ENCODE measurements at places on chromosomes 4 and X.

DNA sequence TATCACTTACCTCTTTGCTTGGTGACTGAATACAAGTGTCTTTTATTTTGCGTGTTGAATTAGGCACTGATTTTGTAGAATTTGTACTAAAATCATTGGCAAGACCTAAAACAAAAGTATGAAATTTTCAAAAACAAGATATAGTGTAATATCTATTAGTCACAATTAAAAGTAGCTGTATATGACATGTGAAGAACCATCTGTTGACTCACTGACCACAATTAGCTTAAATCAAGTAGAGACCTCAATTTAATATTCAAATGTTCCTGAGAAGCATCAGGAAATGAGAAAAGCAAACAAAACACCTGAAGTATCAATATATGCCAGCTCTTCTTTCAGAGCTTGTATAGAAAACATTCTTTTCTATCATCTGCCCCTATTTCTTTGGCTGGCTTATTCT, 5.5 kb downstream of the CENPC start:
- H3K4me3 ChIP-seq: no peak overlapping the region
- no peaks in the 10 kb centered on the region for H3K27me3 ChIP-seq
- H3K36me3 ChIP-seq: no peaks in the 10 kb centered on the region
- H3K4me1 ChIP-seq: peaks cover 4% of the 10 kb centered on the region
- DNase-seq: no peak
- no peak overlapping the region for H3K27ac ChIP-seq

DNA sequence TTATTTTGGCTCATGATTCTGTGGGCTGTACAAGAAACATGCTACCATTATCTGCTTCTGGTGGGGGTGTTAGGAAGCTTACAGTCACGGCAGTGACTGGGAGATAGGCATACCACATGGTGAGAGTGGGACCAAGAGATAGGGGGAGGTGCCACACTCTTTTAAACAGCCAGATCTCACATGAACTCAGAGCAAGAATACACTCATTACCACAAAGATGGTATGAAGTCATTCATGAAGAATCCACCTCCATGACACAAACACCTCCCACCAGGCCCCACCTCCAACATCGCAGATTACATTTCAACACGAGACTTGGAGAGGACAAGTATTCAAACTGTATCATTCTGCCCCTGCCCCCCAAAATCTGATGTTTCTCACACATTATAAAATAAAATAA, 2396.7 kb downstream of the PCDH7 start:
- H3K27ac ChIP-seq: no peak overlapping the region
- H3K36me3 ChIP-seq: no peaks in the 10 kb centered on the region
- no peak overlapping the region for H3K4me3 ChIP-seq
- no peak for DNase-seq

DNA sequence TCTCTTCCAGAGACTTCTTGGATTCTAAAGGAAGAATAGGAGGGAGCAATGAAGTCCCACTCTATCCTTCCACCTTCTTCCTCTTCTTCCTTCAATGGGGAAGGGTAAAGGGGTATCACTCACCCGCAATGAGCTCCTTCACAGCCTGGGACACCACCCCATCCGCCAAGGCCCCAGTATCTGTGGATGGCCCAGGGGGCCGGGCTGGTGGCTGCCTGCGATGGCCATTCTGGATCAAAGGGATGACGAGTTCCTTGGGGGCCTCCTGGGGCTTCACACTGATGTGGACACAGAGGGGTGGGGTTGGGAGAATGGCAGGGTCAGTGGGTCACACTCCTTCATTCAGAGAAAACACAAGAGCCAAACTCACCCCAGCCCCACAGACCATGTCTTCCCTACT, 1.0 kb downstream of the GPKOW start:
- no peaks in the 10 kb centered on the region for H3K4me1 ChIP-seq
- no peak overlapping the region for H3K27ac ChIP-seq
- H3K4me3 ChIP-seq: no peak overlapping the region
- no peaks in the 10 kb centered on the region for H3K27me3 ChIP-seq
- no peak for DNase-seq

DNA sequence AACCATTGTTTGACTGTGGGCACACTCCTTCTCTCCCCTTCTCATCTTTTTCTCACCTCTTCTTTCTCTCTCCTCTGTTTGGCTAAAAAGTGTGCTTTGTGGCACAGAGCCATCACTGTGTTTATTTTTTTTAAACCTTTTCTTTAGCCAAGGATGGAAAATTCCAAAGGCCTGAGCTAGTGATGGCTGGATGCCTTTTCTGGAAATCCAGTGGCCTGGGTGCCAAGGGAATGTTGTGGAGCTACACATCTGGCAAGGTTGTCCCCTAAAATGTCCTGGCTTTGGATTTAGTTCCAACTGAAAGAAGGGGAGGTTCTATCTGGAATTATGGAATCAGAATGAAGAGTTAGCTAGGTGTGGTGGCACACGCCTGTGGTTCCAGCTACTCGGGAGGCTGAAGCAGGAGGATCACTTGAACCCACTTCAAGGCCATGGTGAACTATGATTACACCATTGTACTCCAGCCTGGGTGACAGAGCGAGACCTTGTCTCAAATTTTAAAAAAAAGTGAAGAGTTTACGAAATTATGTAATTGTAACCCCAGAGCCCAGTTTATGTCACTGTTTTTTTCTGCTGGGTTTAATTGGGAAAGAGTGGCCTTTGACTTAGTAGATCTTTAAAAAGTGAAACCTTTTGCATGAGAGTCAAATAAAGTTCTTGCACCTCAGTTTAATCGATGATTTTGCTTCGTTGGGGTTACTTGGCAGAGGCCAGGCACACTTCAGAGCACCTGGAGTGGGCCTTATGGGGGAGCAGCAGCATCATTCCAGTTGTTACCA, 17.7 kb downstream of the DOCK11 start:
- H3K36me3 ChIP-seq: no peaks in the 10 kb centered on the region
- peak overlapping the region; percentile 53 for H3K27ac ChIP-seq
- no peaks in the 10 kb centered on the region for H3K27me3 ChIP-seq
- no peak for DNase-seq

DNA sequence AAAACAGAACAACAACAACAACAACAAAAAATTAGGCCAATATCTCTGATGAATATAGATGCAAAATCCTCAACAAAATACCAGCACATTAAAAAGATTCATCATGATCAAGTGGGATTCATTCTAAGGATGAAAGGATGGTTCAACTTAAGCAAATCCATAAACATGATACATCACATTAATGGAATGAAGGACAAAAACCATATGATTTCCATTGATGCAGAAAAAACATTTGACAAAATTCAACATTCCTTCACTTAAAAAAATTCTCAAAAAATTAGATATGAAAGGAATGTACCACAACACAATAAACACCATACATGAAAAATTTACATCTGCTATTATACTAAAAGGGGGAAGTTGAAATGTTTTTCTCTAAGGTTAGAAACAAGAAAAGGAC, 103.3 kb downstream of the IL15 start:
- H3K27ac ChIP-seq: no peak overlapping the region
- no peaks in the 10 kb centered on the region for H3K27me3 ChIP-seq
- H3K36me3 ChIP-seq: no peaks in the 10 kb centered on the region
- H3K4me1 ChIP-seq: no peaks in the 10 kb centered on the region
- DNase-seq: no peak

DNA sequence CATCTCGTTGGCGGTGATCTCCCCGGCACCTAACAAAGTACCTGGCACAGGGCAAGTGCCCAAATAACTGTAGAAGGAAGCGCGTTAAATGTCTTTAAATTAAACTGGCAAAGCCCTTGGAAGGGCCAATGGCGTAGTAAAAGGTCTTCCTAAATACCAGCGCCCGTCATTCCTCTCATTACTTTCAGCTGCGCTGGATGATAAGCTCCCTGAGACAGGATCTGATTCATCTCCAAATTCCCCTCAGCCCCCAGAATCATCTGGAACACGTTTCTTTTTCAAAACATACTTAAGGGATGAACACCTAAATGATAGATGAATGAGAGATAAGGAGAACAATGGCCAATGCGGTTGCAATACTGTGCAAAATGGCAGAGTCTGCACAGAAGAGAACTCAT, 95.1 kb downstream of the AFAP1 start:
- no peak for DNase-seq

- no peaks in the 10 kb centered on the region for H3K36me3 ChIP-seq
- no peaks in the 10 kb centered on the region for H3K4me1 ChIP-seq
- H3K27ac ChIP-seq: no peak overlapping the region
- H3K27me3 ChIP-seq: no peaks in the 10 kb centered on the region
- DNase-seq: no peak
- no peak overlapping the region for H3K4me3 ChIP-seq
These were observed 72.0 kb upstream of the MTNR1A start for GRCh38 chr4:186627226-186627865.

DNA sequence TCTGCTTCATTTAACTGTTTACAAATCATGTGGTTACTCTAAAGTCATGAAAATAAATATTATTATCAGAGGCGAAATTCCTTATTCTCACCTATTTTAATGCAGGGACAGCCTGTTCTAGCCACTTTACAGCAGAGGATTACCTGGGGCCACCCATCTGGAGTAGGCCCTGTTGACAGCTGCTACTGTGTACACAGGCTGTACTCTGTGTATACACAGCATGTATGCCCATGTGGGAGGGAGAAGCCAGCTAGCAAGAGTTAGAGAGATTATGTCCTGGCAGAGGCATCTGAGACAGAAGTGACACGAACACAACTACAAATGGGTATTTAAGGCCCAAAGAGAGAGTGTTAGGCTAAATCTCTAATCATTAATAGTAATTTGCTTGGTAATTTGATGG, 62.1 kb downstream of the GPRIN3 start:
- no peaks in the 10 kb centered on the region for H3K27me3 ChIP-seq
- no peak overlapping the region for H3K27ac ChIP-seq
- no peaks in the 10 kb centered on the region for H3K36me3 ChIP-seq
- H3K4me3 ChIP-seq: no peak overlapping the region
- DNase-seq: no peak
- no peaks in the 10 kb centered on the region for H3K4me1 ChIP-seq

DNA sequence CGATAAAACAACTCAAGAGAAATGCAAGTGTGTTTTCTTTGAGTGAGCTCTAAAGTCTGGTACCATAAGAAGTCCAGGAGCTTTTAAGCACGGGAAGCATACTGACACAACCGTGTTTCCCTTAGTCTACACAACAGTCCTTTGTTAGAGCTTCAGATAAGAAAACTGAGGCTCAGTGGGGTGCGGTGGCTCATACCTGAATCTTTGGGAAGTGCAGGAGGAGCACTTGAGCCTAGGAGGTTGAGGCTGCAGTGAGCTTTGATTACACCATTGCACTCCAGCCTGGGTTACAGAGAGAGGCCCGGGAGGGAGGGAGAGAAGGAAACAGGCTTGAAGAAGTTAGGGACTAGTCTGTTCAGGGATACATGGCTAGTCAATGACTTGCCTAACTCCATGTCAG, 21.9 kb downstream of the LEF1 start:
- no peaks in the 10 kb centered on the region for H3K4me1 ChIP-seq
- DNase-seq: no peak
- H3K36me3 ChIP-seq: no peaks in the 10 kb centered on the region
- no peak overlapping the region for H3K4me3 ChIP-seq
- no peak overlapping the region for H3K27ac ChIP-seq

DNA sequence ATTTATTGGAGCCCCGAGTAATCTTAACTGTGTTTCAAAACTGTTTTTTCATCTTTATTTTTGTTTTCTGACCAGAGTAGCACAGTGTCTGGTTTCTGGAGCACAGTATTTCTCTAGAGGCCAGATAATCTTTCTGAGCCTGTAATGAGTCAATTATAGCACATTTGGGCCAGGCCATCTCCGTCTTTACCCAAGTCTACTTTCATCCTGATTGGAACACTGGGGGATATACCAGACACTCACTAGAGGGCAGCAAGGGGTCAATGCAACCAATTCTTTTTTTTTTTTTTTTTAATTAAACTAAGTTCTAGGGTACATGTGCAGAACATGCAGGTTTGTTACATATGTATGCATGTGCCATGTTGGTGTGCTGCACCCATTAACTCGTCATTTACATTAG, 282.0 kb downstream of the ARHGAP24 start:
- H3K27me3 ChIP-seq: no peaks in the 10 kb centered on the region
- H3K36me3 ChIP-seq: no peaks in the 10 kb centered on the region
- no peaks in the 10 kb centered on the region for H3K4me1 ChIP-seq

DNA sequence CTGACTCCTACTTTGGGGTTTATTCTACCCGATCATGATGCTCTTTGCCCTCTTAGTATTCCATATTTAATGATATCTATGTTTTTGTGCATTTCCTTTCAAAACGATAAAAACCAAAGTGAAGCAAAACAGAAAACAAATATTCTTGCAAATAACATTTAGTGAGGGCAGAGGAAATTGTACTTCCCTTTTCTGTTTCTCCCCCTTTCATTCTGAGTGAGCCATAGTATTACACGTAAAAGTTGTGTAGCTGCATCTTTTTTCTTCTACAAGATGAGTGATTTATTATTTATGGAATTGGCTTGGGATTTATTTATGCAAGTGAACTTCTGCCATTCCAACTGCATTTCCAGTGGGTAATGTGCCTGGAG, 109.9 kb downstream of the AFF2 start:
- no peak for DNase-seq
- no peaks in the 10 kb centered on the region for H3K4me1 ChIP-seq
- no peaks in the 10 kb centered on the region for H3K36me3 ChIP-seq
- no peak overlapping the region for H3K27ac ChIP-seq
- H3K4me3 ChIP-seq: no peak overlapping the region
- no peaks in the 10 kb centered on the region for H3K27me3 ChIP-seq

DNA sequence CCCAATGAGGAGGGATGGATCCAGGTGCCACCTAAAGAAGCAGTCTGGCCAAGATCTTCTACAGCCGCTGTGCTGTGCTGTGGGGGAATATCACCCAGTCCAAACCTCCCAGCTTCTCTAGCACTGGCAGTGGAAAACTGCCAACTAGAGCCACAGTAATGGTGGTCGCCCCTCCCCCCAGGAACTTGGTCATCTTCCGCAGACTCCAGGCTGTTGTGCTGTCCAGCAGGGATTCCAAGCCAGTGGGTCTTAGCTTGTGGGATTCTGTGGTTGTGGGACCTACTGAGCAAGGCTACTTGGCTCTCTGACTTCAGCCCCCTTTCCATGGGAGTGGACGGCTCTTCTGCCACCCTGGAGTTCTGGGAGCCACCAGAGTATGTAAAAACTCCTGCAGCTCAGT, 18.2 kb downstream of the GPRASP1 start:
- H3K4me3 ChIP-seq: no peak overlapping the region
- H3K4me1 ChIP-seq: no peaks in the 10 kb centered on the region
- H3K27me3 ChIP-seq: no peaks in the 10 kb centered on the region
- no peaks in the 10 kb centered on the region for H3K36me3 ChIP-seq
- no peak for DNase-seq

- DNase-seq: no peak
- H3K36me3 ChIP-seq: no peaks in the 10 kb centered on the region
- no peak overlapping the region for H3K4me3 ChIP-seq
- H3K27ac ChIP-seq: no peak overlapping the region
- H3K27me3 ChIP-seq: no peaks in the 10 kb centered on the region
These were observed 61.9 kb upstream of the PAGE4 start for GRCh38 chrX:49767236-49767635.

- no peaks in the 10 kb centered on the region for H3K36me3 ChIP-seq
- H3K27ac ChIP-seq: no peak overlapping the region
- no peak for DNase-seq
- H3K4me3 ChIP-seq: no peak overlapping the region
- no peaks in the 10 kb centered on the region for H3K27me3 ChIP-seq
- H3K4me1 ChIP-seq: no peaks in the 10 kb centered on the region
These were observed 62.5 kb downstream of the SLAIN2 start for GRCh38 chr4:48403779-48404178.

- no peaks in the 10 kb centered on the region for H3K36me3 ChIP-seq
- H3K4me3 ChIP-seq: no peak overlapping the region
- no peak overlapping the region for H3K27ac ChIP-seq
- no peaks in the 10 kb centered on the region for H3K4me1 ChIP-seq
- DNase-seq: no peak
- no peaks in the 10 kb centered on the region for H3K27me3 ChIP-seq
These were observed 19.5 kb upstream of the NFXL1 start for GRCh38 chr4:47933840-47934239.
